BJ (cell line): ENCODE measurements at places on chromosomes 3 and 15.
A peak's percentile ranks its signal among the peaks of the same experiment; 100 is the strongest.

DNA sequence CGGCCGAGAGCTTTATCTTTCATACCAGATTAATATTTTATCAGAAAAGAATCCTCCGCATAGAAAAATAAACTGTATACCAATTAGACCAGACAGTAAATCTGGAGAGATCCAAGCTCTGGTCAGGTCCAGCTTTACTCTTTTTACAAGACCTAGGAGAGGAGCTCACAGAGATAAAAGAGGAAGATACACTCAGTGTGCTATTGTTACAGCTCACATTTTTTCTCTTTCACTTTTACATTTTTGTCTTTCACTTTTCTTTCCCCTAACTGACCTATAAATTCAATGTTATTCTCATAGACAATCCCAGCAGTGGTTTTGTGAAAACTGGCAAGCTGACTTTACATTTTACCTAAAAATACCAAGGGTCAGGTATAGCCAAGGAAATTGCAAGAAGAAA lies 55.8 kb downstream of the GUCA1C start:
- DNase-seq = no peak

GRCh38 chr15:41972253-41973242 lies at the start of gene EHD4:
Gene EHD4, minus strand, starts transcription at chr15:41972557. Its CDS starts 63 bp downstream, at chr15:41972494.
- peak; percentile 86 for DNase-seq

GRCh38 chr15:88028024-88028423 lies 228.5 kb downstream of the NTRK3 start:
- DNase-seq = no peak

DNA sequence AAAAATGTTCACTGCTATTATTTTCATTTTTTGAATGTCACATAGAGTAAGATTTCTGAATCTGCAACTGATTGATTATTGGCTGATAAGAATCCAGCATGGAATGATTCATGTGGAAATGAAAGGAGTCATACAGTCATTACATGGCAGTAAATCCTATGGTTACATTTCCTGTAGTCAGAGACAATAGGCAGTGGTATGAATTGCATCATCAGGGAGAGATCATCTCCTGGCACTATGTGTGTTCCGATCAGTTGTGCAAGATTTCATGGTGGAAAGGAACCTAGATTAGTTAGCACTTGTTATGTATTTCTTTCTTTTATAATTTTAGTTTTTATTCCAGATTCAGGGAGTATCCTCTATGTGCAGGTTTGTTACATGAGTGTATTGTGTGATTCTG lies 38.8 kb downstream of the SLC12A1 start:
- no peak for DNase-seq

DNA sequence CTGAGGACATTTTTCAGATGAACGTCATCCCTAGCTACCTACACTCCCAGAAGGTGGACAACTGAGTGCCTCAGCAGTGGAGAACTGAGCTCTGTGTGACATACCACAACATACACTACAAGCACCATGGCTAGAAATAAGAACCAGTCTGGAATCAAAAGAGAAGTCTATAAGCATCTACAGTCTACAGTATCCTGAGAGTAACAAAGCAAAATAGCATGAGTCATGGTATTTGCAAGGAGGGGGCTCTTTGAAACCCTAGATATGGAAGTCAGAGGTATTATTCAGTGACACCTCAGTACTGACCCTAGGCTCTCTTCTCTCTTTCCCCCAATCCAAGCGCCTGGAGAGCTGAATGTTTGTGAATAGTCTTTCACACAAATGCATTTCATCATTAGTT lies 87.5 kb downstream of the TNIK start:
- DNase-seq = no peak

GRCh38 chr15:88982304-88982945 lies 69.2 kb upstream of the MFGE8 start:
- DNase-seq = no peak

GRCh38 chr3:141253811-141254210 lies 22.2 kb downstream of the PXYLP1 start:
- no peak for DNase-seq

GRCh38 chr15:48936666-48937065 lies 27.1 kb downstream of the SHC4 start:
- DNase-seq = peak; percentile 67

- no peak for DNase-seq
These were observed 309.7 kb upstream of the TPRG1 start for GRCh38 chr3:188861842-188862744.

DNA sequence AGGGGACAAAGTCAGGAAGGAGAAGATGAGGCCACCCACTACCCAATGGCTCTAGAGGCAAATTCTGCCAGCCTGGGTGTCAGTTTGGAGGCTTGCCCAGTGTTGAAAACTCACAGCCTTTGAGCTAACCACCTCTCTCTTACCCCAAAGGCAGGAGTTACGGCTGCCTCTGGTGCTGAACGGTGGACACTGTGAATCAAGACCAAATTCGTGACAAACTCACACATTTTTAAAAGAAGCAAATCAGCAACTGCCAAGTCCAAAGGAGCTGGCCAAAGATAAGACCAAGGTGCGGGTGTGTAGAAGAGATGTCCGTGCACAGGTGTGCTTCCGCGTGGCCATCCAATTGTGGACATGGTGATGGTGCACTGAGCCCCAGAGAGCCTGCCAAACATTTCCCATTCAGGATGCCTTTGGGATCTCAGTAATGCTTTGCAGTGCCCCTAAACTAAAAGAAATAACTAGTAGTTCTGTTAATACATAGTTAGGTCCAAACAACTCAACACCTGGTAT lies 74.6 kb downstream of the FAM174B start:
- no peak for DNase-seq
